ENCODE measurements at places on chromosomes 16 and 17.

DNA sequence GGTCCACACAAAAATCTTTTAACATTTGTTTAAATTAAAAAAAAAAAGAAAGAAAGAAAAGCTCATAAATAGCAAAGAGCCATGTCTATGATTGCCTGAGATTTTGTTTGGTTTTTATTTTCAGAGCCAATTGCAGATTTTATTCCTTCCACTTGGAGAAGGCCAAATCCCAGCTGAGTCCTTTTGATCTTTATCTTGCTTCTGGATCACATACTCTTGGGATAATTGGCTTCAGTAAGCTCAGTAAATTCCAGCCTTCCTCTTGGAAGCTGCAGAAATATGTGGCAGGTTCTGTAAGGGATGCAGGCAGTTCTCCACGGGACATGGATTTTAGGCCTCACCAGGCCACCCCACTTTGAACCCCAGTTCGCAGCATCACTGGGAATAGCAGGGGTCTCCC is 63.3 kb upstream of the TMC5 start:
- DNase-seq = no peak

DNA sequence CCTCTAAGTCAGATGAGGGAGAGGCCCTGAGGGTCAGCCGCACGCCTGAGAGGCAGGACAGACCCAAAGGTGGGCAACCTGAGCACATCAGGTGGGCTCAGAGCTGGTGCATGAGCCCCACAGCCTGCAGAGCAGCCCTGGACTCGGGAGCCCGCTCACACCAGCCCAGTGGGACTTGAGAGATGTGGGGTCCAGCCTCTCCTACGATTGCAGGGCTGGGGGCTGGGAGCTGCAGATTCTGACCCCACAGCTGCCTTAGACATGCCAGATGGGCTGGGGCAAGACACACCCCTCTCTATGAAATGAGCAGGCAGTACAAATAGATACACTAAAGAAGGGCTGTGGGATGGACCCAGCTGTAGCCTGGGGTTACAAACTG is 77.1 kb upstream of the RBL2 start:
- no peak for DNase-seq

DNA sequence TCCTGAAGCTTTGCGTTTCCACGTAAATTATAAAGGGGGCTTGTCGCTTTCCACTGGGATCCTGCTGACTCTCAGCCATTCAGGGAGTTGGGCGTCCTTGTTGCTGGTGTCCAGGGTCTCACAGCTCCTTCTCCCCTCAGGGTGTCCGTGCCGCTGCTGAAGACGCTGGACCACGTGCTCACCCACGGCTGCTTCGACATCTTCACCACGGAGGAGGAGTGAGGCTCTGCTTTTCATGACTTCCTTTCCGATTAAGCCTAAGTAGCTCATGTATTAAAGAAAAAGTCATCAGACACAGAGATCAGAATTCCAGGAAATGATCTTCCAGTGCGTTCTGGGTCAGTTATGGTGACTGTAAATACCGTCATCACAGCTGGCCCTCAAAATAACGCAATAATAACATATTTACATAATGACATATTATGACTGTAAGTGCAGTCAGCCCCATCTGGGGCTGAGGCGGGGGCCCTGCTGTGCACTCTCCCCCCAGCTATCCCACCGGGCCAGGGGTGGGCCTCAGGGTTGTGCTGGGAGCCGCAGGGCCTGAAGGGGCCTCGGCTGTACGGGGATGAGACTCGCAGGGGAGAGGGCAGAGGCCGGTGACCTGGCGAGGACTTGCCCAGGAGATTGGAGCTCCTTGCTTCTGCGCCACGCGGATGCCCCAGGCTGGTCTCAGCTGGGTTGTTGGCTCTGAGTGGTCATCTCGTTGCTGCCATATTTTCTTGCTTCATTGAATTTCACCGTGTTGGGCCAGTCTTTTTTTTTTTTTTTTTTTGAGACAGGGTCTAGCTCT is 92.9 kb upstream of the ZNF750 start:
- peak; percentile 10 for DNase-seq

DNA sequence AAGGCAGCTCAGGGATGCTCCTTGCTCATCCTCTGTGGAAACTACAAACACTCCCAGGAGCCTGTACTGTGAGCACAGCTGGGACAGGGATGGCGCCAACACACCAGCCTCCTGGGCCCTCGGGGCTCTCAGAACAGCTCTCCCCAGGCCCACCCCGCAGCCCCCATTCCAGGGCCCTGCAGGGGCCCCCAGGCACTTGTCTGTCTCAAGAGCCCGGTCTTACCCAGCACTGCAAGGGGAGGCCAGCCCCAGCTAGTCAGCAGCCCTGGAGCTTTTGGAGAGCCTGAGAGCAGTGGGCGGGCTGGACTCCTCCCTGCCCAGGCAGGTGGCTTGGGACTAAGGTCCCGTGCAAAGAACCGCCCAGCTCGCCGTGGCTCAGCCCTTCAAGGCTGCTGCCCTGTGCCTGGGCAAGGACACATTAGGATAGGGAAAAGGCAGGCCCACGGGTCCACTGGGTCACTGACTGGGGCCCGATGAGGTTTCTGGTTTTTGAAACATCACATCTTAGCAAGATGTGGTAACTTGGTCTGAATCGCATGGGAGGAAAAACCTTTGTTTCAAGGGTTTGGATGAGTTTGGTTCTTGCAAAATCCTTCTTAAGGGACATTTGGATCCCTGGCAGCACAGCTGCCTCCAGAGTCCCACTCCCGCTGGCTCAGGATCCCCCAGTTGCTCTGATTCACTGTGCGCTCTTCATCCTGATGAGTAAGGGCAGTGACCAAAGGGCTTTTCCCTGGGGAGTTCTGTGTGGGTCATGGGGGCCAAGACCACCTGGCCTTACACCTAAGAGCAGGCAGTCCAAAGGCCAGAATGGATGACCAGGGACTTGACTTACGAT is 2.8 kb downstream of the DNASE1L2 start:
- no peak for DNase-seq

GRCh38 chr17:66727634-66728570 is 107.0 kb upstream of the CACNG5 start:
- peak; percentile 65 for DNase-seq

- no peak for DNase-seq
Observed at GRCh38 chr16:64397042-64397441, 724.8 kb downstream of the CDH11 start.

GRCh38 chr17:65593092-65593854 is 31.8 kb upstream of the AXIN2 start:
- DNase-seq = no peak

- no peak for DNase-seq
Observed at GRCh38 chr16:4733747-4734062, 366 bp downstream of the ANKS3 start.

- no peak for DNase-seq
Observed at GRCh38 chr16:58530179-58530578, 14.9 kb downstream of the SETD6 start.

GRCh38 chr17:77450742-77451244 is 310.0 kb downstream of the SEC14L1 start:
- DNase-seq = no peak
